Left cardiac atrium (tissue), 4 donors: ENCODE measurements at places on chromosomes 6 and 20. TPM values are rescaled to one million over a fixed set of nuclear protein-coding genes. Genes with fewer than 3 reads are reported as not detected.

GRCh38 chr20:9375221-9375681, 139.1 kb upstream of the LAMP5 start:
- DNase-seq = no peak

GRCh38 chr6:80728101-80728750, 621.8 kb downstream of the BCKDHB start:
- no peak for DNase-seq

Gene FUT9
- total RNA-seq = not detected

Gene BANF2
- total RNA-seq = not detected

GRCh38 chr6:56827908-56828649, 126.8 kb upstream of the BEND6 start:
- no peak for DNase-seq

DNA sequence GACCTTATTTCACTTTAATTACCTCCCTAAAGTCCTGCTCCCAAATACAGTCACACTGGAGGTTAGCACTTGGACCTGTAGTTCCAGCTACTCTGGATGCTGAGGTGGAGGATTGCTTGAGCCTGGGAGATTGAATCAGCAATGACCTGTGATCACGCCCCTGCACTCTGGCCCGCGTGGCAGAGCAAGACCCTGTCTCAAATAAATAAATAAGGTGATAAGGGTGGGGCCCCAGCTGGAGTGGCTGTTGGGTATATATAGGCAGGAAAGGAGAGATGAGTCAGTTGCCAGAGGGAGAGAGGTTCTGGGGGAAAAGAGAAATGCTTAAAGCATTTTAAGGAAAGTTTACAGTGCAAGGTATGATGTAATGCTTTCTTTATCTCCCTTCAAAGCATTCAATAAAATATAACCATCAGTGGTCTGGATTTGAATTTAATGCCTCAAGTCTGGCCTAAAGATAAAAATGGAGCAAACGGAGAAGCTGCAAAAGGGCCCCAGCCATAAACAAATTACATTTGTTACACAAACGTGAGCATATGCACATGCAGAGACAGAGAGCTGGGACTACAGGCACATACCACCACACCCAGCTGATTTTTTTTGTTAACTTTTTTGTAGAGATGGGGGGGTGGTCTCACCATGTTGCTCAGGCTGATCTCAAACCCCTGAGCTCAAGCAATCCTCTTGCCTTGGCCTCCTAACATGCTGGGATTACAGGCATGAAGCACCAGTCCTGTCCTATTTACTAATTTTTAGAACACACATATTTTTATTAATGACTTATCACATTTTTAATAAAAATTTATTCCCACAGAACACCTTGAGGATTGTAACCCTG, 6.1 kb upstream of the PM20D2 start:
- DNase-seq = no peak

DNA sequence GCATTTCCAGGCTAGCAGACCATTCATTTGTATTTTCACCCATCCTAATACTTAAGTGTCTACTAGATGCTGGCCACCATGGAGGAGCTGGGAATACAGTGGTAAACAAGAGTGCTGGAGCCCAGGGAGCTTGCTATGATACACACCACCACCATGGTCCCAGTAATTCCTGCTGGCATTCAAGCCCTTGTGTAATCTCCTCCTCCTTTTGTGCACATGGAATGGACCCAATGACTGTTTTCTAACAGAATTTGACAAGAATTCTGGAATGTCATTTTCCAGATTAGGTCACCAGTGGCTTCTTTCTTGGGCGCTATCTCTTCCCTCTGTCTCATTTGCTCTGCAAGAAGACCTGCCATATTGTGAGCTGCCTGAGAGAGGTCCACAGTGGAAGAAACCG, 552.0 kb downstream of the C6orf118 start:
- no peak for DNase-seq

DNA sequence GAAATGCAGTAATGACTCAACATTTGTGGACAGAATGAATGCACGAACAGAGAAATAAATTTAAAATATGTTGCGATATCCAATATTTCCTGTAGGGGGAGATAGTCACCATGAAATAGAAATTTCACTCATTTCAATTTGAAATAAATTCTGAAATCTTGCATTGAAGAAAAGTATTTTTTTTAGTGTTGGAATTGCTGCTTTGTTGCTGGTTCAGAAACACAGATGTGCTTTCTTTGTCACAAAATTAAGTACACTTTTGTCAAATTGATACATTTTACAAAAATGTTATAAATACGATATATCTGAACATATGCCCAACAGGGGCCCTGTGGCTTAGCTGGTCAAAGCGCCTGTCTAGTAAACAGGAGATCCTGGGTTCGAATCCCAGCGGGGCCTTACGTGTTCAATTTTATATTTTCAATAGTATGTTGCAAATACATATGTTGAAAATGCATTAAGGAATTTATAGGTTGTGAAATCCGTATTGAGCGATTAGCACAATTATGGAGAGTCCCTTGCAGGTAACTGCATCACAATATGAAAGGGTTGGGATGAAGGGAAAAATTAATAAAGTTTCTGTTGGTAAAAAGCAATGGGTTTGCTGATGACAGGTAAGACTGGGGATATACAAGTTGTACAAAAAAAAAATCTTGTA, 85.4 kb upstream of the PRSS16 start:
- DNase-seq = no peak

GRCh38 chr6:44935693-44936300, 392.3 kb upstream of the RUNX2 start:
- no peak for DNase-seq

- DNase-seq = no peak
These were observed 47.9 kb upstream of the RNF8 start for GRCh38 chr6:37305841-37306425.

Gene MTFR2
- 1.0 TPM for total RNA-seq

DNA sequence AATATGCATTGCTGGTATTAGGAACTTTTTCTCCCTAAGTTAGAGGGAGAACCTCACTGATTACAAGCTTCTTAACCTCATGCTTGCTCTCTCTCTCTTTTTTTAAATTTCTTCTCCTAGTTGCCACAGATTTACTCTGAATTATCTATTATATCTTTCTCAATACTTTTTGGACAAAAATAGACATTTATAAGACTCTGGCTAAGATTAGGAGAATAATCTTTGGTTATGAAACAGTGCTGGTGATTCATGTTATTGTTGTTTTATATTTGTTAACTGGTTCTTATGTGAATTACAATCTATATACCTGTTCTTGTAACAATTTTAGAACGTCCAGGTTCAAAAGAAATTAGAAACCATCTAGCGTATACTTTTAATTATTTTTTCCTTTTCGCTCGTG, 187.8 kb downstream of the OGFRL1 start:
- no peak for DNase-seq

Gene CLPSL1
- not detected for total RNA-seq

Gene TINAG
- total RNA-seq = 0.12 TPM

GRCh38 chr20:60718743-60719480, 533.1 kb upstream of the CDH4 start:
- DNase-seq = no peak

Gene SLC44A4
- not detected for total RNA-seq

DNA sequence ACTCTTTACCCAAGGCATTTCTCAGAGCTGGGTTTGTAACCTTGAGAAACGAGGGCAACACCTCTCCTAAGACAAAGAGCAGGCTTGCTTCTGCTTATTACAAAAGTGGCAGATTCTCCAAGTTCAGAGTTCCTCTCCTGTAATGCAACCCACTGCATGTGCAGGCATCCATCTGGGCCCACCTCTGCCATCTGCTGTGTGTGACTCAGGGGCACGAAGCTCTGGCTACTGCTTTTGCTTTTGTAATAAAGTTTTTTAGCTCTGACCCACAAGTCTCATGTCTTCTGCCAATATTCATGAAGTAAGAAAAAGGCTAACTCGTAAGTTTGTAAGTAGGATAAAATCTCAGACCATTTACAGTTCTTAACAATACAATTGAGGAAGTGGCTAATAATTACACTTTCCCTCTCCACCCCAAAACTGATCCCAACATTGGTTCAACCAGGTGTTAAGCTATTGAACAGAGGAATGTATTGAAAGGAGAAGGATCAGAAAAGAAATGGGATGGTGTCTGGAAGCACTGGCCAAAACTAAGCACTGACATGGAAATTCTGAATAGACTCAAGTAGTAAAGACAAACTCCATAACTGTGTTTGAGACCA, 51.7 kb upstream of the SMLR1 start:
- no peak for DNase-seq

Gene TREML2
- 0.15 TPM for total RNA-seq

Gene GJA10
- not detected for total RNA-seq

- DNase-seq = no peak
These were observed 57.2 kb downstream of the CTCFL start for GRCh38 chr20:57467742-57468141.

Gene PPIL6
- total RNA-seq = 3.5 TPM

DNA sequence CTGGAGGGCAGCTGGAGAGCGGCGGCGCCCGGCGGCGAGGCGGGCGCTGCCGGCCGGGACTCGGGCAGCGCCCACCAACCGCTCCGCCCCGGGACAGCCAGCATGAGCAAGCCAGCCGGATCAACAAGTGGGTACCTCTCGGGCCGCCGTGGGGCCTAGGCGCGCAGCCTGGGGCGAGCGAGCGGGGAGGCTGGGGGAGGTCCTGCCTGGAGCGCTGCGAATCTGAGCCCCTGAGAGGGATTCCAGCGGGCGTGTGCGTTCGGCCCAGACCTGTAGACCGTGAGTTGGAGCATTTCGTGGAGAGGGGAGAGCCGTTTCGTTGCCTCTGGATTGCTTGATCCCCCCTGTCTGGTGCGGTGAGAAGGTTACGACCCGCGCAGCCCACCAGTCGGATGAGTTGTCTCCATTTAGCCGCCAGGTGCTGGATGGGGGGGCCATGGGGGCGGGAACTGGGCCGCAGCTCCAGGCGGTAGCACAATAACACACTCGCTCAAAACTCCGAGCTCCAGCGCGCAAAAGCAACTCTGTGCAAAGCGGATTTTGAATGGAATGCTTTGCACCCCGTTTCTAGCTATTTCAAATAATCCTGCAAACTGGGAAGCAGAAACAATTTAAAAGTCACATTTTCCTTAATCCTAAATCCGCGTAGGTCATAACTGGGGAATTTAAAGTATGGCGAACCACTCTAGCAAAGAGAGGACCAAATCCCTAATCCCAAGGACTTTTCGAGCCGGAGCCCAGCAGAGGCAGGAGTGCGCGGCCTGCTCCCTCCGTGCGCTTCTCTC, 1.0 kb downstream of the NR2E1 start:
- no peak for DNase-seq

DNA sequence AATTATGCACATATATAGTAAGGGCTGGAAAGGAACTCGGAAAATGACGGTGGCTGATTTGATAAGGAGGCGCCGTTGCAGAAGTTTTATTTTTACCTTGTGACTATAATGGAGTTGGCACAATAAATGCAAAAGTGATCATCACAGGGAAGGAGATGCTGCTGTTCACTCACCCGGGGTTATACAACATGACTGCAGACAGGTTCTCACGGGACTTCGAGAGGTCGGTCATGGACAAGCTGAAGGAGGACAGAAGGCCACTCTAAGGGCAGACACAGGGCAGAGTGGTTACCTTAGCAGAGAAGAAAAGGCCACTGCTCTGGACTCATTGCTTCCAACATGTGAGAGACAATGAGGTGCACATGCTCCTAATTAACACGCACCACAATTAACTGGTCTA, 168.6 kb downstream of the KIF16B start:
- DNase-seq = no peak

Gene RUNX2
- 0.44 TPM for total RNA-seq

GRCh38 chr6:422433-423054, 31.0 kb downstream of the IRF4 start:
- no peak for DNase-seq

DNA sequence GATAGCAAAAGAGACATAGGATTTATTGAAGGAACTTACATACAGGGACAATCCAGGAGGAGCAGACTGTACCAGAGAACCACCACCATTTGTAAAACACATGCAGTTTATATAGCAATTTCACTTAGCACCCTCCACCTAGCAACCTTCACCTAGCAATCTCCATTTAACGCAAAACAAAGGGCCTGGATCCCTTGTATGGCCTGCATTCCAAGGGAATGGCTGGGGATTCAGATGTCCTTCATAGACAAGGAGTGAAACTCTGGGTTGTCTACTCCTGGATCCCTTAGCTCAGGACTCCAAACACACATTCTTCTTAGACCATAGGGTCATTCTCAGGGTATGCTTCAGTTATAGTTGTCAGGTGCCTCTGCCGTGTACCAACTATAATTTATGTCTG, 1324.9 kb downstream of the HACE1 start:
- DNase-seq = no peak

Gene POU5F1
- total RNA-seq = 0.86 TPM
